ENCODE measurements at places on chromosomes 12 and 14. TPM values are rescaled to one million over a fixed set of nuclear protein-coding genes. Genes with fewer than 3 reads are reported as not detected.

Gene DNAJC22
- total RNA-seq: not detected

Gene MIP
- total RNA-seq: not detected

Gene KCNJ8
- total RNA-seq: 27.8 TPM

Gene C12orf60
- not detected for total RNA-seq

Gene ISM2
- not detected for total RNA-seq

Gene ANKRD13A
- total RNA-seq: 199 TPM

Gene TAS2R19
- not detected for total RNA-seq

Gene FRMD6
- total RNA-seq: 104 TPM

Gene CRIP2
- total RNA-seq: 665 TPM

Gene SLCO1B3
- total RNA-seq: not detected

Gene LRRC10
- not detected for total RNA-seq

Gene CFAP54
- not detected for total RNA-seq

Gene TAC3
- not detected for total RNA-seq

Gene AICDA
- total RNA-seq: not detected

Gene BATF
- not detected for total RNA-seq

Gene LGR5
- 1.5 TPM for total RNA-seq
